Activated T-helper 17 cell treated with anti-CD3 and anti-CD28 coated beads, Interleukin-2, amount 50 U/mL, for 72 hours (primary cell): ENCODE measurements at places on chromosomes 1 and 21.
A peak's percentile ranks its signal among the peaks of the same experiment; 100 is the strongest.

DNA sequence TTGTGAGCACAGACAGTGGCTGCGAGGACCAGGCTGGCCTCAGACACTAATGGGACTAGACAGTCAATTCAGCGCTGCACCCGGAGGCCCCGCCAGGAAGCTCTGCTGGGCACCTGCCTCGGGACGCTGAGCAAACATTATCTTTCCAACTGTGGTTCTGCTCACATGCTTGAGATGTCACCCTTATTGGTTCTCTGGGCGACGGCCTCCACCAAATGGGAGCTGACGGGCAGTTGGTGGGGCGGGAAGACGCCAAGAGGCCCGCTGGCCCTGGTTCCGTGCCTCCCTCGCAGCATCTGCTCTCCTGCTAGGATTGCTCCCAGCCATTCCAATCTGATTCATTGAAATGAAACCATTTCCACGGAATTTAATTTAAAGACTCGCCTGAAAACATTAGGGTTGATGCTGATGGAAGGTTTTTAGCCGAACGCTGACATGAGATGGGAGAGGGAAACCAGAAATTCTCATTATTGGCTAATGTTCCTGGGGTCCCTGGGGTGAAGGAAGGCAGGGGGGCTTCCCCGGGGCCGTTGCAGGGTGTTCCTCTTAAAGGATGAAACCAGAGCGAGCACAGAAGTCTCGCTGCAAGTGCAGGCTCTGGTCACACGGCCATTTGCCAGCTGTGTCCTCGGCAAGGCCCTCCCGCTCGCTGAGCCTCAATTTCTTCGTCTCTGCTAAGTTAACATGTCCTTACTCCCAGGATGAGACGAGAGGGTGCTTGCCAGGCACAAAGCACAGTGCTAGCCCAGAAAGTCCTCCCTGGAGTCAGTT lies 512.2 kb downstream of the NPHP4 start:
- ATAC-seq: no peak

- peak; percentile 50 for ATAC-seq
These were observed 5.9 kb downstream of the SOD1 start for GRCh38 chr21:31665397-31665796.

DNA sequence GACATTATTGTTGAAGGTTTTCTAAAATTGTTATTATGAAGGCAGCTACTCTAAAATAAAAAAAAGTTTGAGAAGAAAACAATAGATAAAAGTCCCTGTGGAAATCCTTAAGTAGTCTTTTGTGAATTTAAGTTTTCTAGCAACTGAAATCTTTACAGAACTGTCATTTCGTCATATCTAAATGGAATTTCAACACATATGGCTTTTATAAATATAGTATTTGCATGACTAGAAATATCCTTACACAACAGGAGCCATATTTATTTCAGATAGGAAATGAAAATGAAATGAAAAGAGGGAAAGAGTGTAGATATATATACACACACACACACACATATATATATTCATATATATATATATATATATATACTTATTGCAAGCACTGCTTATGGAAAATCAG lies 204.7 kb upstream of the RGS18 start:
- ATAC-seq: no peak

GRCh38 chr1:1364266-1364665 lies 5.9 kb upstream of the MXRA8 start:
- no peak for ATAC-seq

DNA sequence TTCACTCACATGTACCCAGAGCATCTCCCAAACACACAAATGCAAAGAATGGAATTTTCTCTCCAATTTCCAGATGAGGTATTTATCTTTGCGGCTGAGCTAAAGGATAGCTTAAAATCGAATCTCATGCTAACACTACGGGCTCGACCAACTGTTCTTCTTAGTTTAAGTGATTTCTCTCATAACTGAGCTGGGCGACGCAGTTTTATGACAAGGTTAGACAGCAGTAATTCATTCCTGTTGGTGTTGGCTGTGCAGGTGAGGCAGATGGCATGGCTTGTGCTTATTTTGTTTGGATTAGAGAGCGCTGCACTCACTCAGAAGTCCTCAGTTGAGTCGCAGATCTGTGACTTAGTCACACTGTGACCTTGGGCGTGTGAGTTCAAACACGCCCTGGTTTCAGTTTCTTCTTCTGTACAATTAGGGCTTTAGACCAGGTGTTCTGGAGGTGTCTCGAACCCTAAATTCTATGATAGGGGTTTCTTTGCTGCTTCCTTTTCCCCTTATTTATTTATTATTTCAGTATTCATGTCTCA lies 41.5 kb upstream of the MRPS6 start:
- peak; percentile 51 for ATAC-seq

- no peak for ATAC-seq
These were observed 18.8 kb downstream of the TMPRSS15 start for GRCh38 chr21:18384771-18385170.

- peak; percentile 75 for ATAC-seq
These were observed 76.1 kb upstream of the SLC2A1 start for GRCh38 chr1:43034778-43035177.

GRCh38 chr1:97277891-97278654 lies 556.5 kb downstream of the PTBP2 start:
- peak; percentile 82 for ATAC-seq

DNA sequence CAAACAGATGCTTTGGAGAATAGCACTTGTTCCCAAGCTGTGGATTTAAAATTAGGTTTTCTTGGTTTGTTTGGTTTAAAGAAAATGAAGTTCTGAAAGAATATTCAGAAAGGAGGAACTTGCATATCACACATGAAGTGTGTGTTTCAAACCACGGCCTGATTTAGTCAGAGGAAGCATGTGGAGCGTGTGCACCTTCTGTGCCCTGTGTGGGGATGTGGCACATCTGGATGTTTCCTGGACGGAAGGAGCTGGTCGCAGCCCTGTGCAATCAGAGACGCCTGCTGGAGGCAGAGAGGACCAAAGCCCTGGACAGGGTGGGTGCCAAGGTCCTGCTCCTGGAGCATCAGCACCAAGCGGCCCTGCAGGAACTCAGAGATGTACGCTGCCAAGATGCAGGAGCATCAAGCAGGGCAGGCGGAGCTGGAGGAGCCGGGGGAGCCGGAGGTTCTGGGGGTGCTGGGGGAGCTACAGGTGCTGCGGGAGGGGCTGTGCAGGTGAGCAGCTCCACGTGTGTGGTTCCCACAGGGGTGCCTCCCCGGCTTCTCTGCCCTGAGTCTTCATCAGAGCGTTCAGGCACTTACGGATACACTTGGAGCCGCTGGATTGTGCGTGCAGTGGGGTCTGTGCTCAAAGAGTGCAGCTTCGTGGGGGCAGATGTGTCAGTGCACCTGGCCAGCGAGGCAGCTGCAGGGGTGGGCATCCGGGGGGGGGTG lies 45.7 kb downstream of the PCNT start:
- no peak for ATAC-seq

DNA sequence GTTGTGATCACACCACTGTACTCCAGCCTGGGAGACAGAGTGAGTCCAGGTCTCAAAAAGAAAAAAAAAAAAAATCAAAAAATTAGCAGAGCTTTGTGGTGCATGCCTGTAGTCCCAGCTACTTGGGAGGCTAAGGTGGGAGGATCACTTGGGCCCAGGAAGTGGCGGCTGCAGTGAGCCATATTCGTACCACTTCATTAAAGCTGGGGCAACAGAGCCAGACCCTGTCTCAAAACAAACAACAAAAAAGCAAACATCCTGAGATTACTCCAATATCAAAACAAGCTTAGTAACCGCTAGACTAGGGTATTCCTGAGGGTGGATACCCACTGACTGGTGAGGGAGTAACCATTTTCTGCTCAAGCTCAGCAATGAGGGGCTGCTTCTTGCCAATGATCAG lies 12.9 kb upstream of the THRAP3 start:
- no peak for ATAC-seq

DNA sequence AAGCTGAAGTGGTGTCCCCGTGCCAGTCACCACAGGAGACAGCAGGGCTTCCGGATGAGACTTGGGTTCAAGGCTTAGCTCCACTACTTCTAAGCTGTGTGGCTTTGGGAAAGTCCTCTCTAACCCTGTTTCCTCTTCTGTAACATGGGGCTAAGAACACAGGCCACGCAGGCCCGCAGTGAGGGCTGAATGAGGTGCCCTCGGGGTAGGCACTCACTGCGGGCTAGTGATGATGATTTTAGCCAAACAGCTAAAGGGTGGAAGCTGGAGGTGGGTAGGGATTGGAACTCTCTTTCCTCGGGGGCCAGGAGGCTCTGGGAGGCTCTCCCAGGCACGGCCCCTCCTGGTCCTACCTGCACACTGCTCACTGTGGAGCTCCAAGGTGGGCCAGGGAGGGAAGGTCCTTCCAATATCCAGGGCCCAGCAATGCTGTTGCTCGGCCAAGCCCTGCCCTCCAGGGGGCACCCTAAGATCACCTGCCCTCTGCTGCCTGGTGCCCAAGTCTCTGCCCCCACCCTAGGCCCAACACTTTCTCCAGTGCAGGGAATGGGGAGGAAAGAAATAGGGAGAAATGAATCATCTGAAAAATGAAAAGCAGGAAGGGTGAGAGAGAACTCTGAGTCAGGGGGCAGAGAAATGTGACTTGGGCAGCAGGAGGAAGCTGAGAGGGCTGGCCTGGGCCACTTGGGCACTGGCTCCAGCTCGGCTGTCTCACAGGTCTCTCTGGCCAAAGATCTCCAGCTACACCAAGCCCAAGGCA lies 19.2 kb upstream of the EVA1B start:
- ATAC-seq: peak; percentile 86

DNA sequence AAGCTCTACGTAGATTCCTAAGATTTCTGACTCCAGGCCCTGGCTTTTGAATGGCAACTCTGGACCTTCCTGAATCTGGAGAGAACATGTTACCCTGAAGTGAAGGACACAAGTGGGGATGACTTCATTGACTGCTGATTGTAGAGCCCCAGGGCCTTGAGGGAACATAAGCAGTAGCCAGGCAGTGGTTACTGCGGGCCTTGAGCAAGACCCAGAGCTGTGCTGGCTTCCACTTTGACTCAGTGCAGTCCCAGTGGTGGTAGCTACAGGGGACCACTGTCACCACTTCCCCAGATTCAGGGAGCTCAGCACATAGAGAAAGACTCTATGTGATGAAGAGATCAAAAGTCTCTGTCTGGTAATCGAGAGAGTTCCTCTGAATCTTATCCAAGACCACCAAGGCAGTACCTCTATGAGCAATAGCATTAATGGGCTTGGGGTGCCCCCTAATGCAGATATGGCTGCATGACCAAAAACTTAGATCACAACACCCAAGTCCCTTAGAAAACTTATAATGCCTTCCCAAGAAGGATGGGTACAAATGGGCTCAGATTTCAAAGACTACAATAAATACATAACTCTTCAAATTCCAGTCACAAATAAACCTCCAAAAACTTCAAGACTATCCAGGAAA lies 1278.3 kb downstream of the AMY1C start:
- ATAC-seq: no peak

DNA sequence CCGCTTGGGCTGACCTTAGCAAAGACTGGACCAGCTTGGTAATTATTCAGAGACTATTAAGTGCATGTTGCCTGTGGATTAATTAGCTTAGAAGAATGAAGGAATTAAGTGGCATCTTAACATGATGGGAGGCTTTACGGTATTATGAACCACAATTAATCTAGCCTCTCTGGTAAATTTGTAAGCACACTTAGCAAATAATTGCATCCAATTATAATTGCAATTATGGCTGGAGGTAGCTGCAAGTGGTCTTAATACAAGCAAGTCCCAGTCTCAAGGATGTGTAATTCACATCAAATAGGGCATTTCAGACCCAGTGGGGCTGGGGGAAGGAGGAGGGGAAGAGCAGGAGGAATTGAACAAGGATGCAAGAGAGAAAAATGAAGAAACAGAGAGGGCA lies 151.6 kb downstream of the CNIH3 start:
- no peak for ATAC-seq

DNA sequence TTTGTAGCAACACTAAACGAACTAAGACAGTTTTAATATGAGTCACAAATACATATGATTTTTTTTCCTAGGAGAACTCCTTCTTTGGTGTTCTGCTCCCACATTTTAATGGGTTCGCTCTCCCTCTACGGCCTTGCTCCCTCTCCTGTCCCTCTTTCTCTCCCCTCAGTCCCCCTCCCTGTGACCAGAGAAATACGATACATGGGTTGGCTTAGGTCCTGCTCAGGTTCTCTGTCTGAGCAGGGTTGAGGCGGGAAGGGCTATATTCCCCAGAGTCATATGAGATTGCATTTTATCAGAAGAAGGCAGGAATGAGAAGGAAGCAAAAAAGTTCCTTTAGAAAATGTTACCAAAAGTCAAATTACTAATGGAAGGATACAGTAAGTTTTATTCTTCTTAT lies 44.6 kb downstream of the UBE2U start:
- no peak for ATAC-seq

DNA sequence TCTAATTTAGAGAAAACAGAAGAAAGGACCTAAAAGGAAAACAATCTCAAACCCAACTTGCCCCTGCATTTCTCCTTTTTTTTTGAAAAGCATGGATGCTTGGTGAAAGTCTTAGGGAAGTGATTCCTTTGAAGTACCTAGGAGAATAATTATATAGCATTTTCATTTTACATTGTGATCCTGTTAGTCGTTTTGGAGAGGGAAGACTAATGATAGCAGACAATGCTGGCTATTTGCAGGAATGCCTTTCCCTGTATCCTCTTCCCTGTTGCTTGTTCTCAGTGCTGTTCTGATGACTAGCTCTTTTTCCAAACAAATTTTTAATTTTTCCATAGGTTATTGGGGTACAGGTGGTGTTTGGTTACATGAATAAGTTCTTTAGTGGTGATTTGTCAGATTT lies 53.9 kb downstream of the LAMC1 start:
- ATAC-seq: no peak

GRCh38 chr1:222618001-222618879 lies at the start of gene MIA3:
Gene MIA3, plus strand, starts transcription at chr1:222618097. Its CDS starts 14 bp downstream, at chr1:222618111.
- peak; percentile 65 for ATAC-seq

- no peak for ATAC-seq
These were observed 255.3 kb downstream of the PDE4B start for GRCh38 chr1:66048011-66048410.

- peak; percentile 54 for ATAC-seq
These were observed 3.5 kb upstream of the TRIT1 start for GRCh38 chr1:39886757-39887231.

- ATAC-seq: no peak
These were observed 164.0 kb upstream of the UBE2U start for GRCh38 chr1:64039390-64039926.

GRCh38 chr1:14555091-14555490 lies 43.4 kb upstream of the KAZN start:
- no peak for ATAC-seq

- ATAC-seq: no peak
These were observed 70.5 kb upstream of the COL24A1 start for GRCh38 chr1:86227026-86227425.
